ENCODE measurements at places on chromosomes 1 and 21. TPM values are rescaled to one million over a fixed set of nuclear protein-coding genes. Genes with fewer than 3 reads are reported as not detected.

Gene OR6K3
- not detected for total RNA-seq

Gene MYOM3
- 161 TPM for total RNA-seq

Gene NUP210L
- total RNA-seq: not detected

Gene KLHDC9
- 6.8 TPM for total RNA-seq

Data from myocyte (in vitro differentiated cells).